ENCODE measurements at places on chromosomes 3 and 15.

DNA sequence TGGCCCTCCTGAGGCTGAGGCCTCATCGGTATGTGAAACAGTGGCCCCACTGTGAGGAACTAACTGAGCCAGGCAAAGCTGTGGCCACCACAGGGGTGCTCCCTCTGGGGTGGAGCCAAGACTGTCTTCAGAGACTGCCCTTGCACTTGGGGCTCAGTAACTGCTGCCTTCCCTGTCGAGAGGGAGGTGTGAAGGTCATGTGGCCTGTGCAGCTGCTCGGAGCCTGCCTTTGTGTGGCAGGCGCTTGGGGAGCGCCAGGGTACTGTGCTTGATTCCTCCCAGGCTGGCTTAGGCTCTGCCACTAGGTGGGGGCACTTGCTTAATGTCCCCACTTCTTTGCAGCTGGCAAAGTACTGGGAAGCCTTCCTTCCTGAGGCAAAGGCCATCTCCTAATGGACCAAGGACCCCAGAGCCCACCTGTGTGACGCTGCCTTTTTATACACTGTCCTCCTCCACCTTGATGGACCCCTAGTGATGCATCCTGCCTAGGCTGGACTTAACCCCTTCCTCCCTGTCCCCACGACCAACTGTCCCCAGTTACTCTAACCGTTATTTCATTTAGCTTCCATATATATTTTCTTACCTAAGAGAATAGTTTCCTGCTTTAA, 14.2 kb upstream of the SNX22 start:
- no peak for DNase-seq

GRCh38 chr3:14520149-14520548, 20.0 kb downstream of the GRIP2 start:
- no peak for DNase-seq

DNA sequence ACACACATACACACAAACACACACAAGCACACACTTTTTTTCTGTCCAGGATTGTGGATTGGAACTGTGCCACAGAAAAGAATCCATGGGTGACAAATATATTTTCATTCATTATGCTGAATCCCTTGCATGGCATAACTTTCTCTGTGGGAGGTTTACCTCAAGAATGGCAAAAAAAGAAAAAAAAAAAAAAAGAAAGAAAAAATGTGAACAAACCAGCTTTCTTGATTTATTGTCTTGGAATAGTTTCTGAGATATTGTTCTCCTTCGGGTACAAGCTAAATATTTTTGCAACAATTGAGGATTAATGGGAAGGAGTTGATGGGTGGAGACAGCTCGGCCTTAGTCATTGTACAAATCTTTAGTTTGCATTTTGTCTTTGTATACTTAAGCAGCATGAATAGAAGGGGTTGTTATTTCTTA, 153.1 kb downstream of the GMNC start:
- DNase-seq = no peak

DNA sequence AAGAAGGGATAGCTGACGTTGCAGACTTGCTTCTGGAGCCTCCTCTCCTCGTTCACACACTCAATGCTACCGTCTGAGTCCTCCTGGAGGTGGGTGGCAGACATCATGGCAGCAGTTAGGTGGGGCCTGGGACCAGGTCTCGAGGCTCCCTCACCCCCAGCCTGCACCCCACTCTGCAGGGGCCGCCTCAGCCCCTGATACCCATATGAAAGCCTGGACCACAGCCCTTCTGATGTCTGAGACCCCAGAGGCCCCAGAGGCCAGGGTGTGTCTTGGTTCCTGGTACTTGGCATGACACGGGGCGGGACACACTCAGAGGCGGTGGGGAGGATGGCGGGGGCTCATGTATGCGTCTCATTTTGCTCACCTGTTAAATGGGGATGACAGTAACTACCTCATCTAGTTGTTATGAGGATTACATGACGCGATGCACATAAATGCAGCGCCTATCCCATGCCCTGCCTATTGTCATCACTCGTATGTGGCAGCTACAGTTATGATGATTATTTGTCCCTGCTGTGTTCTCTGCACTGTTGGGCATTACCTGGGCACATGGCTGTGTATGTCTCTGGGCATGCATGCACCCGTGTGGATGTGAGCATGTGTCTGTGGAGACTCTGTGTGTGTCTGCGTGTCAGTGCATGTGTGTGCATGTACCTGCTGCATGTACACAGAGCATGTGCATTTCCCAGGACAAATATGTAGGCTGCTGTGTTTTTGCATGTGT, 39.9 kb downstream of the FEM1B start:
- no peak for DNase-seq

DNA sequence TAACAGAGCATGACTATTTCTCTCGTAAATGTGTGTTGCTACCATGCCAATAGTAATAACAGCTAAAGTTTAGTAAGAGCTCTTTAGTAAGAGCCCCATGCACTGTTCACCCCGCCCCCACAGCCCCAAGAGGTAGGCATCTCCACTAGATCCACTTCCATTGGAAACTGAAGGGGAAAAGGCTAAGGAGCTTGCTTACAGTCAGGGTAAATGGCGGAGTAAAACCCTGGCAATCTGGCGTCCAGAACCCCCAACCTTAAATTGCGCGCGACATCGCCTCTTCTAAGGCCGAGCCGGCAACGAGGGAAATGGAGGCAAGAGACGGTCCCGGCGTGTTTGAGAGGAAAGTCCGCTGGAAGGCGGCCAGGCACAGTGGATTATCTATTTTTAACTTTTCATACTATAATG, 654 bp upstream of the C3orf38 start:
- DNase-seq = no peak

- DNase-seq = peak; percentile 52
Observed at GRCh38 chr3:50550079-50550736, 17.3 kb downstream of the C3orf18 start.

DNA sequence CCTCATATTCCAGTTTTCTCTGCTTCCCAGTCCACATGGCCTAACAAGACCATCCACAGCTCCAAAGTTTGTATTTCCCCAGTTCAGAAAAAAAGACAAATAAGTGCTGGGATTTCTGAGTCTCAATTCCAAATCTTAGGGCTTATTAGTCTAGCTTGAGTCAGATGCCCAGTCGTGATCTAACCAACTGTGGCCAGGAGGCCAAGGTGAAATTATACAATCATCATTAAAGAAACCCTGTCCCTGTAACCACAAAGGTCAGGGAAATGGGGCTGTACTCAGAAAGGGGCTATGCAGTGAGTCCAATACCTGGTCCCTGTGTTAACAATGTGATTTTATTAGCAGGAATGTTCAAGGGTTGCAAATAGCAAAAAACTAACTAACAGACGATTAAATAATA, 40.5 kb upstream of the MITF start:
- DNase-seq = no peak

GRCh38 chr3:23877329-23877980, 39.3 kb downstream of the NKIRAS1 start:
- DNase-seq = no peak

GRCh38 chr3:31268868-31269267, 263.9 kb upstream of the STT3B start:
- no peak for DNase-seq

DNA sequence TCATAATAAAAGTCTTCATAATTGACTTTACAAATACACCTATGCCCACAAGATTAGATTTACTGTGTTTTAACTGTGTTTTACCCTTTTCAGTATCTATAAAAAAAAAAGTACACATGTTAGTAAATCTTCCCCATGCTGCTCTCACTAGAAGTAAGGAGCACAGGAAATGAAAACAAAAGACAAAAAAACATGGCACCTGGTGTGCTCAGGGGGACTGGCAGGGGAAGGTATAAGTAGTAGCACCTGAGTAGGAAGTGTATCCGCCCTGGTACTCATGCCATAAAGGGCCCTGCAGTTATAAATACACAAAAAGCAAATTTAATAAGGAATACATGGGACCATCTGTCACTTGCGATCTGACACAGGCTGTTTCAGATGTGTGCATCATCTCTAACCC, 8.9 kb upstream of the ALDH1A2 start:
- no peak for DNase-seq

- no peak for DNase-seq
Observed at GRCh38 chr3:180690061-180690460, 10.8 kb upstream of the CCDC39 start.

Measured in stimulated activated naive CD4-positive, alpha-beta T cell (primary cell).